ENCODE measurements at places on chromosomes 6 and 20. TPM values are rescaled to one million over a fixed set of nuclear protein-coding genes. Genes with fewer than 3 reads are reported as not detected.

The DPPA5 gene
- total RNA-seq = not detected

The DHX35 gene
- 6.1 TPM for total RNA-seq

The UQCC2 gene
- total RNA-seq = 18.8 TPM

The PXDC1 gene
- total RNA-seq = 31.9 TPM

The GFOD1 gene
- 2.6 TPM for total RNA-seq

The PLN gene
- total RNA-seq = not detected

The EMILIN3 gene
- total RNA-seq = under 0.01 TPM

The ZNF165 gene
- total RNA-seq = 0.16 TPM

The PTGIS gene
- total RNA-seq = 6.3 TPM

The GTSF1L gene
- not detected for total RNA-seq

The DEFB118 gene
- total RNA-seq = not detected

The TP53TG5 gene
- not detected for total RNA-seq

The FYN gene
- 61.2 TPM for total RNA-seq

The ASF1A gene
- total RNA-seq = 31.1 TPM

The CUTA gene
- 205 TPM for total RNA-seq
